ENCODE measurements at places on chromosomes 7 and 10. TPM values are rescaled to one million over a fixed set of nuclear protein-coding genes. Genes with fewer than 3 reads are reported as not detected.

Gene TMEM243
- total RNA-seq: 101 TPM

Gene STRIP2
- 4.3 TPM for total RNA-seq

Gene GDF10
- total RNA-seq: not detected

Gene LIPF
- not detected for total RNA-seq

GRCh38 chr10:3119796-3120459, 52.6 kb downstream of the PFKP start:
- peak; percentile 10 for DNase-seq

GRCh38 chr7:4045450-4045849, 636.6 kb upstream of the FOXK1 start:
- no peak for DNase-seq

DNA sequence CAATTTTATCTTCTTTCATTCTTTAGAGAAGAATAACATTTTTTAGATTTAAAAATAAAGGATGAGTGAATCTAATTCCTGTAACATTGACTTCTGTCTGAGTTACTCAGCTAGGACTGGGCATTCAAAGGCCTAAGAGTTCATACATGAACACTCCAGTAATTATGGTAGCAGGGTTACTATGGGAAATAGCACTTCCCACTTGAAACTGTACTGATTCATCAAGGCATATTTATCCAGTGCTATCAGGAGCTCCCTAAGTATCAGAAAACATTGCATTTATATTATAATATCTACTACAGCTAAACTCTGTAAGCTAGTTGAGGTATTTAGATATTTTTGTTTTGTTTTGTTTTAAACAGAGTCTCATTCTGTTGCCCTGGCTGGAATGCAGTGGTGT, 41.8 kb downstream of the NDUFB2 start:
- DNase-seq: no peak
